Activated T-cell treated with anti-CD3 and anti-CD28 coated beads, Interleukin-2, amount 50 U/mL, for 72 hours (primary cell): ENCODE measurements at places on chromosomes 2 and 18.

- DNase-seq, result no peak
Measured at GRCh38 chr2:128312411-128312810, 6.3 kb downstream of the HS6ST1 start.

- no peak for DNase-seq
Measured at GRCh38 chr18:5419030-5419429, 123.5 kb upstream of the ZBTB14 start.

DNA sequence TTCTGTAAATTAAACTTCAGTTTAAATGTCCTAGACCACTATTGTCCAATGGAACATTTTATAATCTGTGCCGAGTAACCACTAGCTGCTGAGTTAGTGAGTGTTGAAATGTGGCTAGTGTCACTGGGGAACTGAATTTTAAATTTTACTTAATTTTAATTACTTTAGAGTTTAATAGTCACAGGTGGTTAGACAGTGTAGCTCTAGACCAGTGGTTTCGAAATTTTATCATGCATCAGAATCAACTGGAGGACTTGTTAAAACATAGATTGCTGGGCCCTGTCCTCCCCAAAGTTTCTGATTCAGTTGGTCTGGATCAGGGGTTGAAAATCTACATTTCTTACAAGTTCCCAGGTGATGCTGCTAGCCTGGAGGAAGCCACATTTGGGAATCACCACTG is 110.4 kb downstream of the FMNL2 start:
- no peak for DNase-seq

- no peak for DNase-seq
Measured at GRCh38 chr18:11500153-11501122, 109.0 kb upstream of the SLC35G4 start.

DNA sequence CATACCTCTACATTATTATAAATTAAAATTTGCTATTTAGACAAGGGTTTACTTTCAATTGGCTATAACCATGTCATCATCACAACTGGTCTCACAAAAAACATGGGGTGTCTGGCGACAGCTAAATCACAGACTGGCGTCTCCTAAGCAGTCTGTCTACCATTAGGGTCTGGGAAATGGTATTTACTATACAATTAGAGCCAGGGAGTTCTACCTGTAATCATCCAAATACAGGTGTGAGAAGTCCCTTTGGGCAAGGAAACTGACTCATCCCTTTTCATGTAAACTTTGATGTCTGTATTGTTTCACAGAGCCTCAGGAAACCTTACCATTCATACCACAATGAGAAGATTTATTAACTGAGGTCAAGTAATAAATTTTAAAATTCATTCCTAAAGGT is 126.7 kb downstream of the OLA1 start:
- no peak for DNase-seq

DNA sequence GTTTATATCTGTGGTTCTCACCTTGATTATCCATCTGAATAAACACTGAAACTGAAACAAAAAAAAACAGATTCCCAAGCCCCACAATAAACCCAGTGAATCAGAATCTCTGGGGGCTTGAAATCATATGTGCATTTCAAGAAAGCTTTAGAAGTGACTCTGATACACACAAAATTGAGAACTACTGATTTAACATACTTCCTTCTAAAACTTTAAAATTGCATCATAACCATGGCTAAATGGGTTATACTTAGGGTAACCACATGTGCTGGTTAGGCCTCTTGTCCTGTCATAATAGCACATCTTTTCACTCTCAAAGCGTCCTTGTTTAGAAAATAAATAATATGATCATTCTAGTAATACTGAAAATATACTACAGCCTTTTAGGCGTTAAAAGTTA is 100.9 kb downstream of the ATAD2B start:
- DNase-seq, result no peak

DNA sequence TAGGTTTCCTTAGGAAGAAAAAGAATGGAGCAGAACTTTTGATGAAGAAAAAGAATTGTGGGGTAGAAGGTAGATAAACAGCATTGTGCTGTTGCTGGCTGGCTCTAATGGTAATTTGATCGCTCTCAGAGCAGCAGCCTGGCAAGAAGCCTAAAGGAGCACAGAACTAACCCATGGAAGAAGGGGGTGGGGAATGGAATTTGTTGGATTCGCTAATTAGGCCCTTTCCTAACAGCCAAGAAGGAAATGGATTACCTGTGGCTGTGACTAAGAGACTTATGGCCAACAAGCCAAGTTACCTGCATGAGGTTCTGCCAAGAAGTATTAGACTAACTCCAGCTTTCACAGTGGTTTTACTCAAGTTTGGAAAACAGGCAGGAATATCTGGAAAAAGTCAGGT is 210.6 kb downstream of the IKZF2 start:
- no peak for DNase-seq

DNA sequence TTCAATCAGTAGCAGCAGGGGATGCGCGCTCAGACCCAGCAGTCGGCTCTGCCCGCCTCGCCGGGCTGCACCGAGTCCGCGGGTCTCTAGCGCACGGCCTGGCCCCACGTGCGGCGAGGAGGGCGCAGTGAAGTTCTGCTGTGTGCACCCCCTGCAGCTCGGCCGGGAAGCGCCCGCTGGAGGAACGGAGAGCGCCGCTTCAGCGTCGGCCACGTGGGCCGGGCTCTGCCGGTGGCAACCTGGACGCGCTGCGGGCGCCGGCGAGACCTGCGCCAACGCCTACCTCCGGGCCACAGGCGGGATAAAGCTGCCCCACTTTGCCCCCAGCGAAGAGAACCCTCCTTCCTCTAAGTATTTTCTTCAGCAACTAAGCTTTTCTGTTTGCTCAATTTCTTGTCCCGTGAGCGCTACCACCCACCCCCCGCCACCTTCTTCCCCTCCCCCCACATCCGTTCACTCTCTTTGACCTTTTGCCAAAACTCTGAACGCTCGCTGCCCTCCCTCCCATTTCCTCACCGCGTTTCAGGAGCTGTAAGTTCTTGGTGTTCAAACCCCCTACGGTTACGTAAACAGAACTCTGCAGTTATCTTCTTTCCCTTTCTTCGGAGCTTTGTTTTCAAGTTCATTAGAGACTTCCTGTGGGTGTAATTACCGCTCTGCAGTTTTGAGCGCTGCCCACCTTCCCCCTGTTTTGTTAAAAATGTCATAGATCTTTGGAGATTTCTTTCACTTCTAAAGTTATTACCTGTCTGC is 42.6 kb upstream of the EDAR start:
- DNase-seq, result peak; percentile 59
